ENCODE measurements at places on chromosomes 16 and 17.

DNA sequence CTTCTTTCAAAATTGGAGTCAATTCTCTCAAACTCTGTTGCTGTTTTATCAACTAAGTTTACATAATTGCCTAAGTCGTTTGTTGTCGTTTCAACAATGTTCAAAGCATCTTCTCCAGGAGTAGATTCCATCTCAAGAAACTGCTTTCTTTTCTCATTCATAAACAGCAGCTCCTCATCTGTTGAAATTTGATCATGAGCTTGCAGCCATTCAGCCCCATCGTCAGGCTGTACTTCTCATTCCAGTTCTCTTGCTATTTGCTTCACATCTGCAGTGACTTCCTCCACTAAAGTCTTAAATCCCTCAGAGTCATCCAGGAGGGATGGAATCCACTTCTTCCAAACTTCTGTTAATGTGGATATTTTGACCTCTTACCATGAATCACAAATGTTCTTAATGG lies 230.6 kb downstream of the IRF8 start:
- no peak for DNase-seq

DNA sequence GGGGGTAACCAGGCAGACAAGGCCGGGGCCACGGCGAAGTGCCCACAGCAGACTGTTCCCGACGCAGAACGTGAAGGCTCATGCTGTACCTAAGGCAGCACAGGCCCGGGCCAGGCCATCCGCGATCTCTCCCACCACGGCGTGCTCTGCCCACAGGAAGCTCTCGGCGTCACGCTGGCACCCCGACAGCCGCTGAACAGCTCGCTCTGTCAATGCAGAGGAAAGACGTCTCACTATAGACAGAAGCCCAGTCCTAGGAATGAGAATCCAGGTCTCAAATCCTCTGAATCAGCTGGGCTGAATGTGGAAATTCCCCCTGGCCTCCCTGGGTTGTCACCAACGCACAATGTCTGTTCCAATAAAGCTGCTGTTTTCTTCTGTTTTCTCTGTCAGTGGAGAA lies 21.4 kb downstream of the SERPINF1 start:
- no peak for DNase-seq

GRCh38 chr16:81293909-81294802 lies 20.6 kb upstream of the GAN start:
- no peak for DNase-seq

DNA sequence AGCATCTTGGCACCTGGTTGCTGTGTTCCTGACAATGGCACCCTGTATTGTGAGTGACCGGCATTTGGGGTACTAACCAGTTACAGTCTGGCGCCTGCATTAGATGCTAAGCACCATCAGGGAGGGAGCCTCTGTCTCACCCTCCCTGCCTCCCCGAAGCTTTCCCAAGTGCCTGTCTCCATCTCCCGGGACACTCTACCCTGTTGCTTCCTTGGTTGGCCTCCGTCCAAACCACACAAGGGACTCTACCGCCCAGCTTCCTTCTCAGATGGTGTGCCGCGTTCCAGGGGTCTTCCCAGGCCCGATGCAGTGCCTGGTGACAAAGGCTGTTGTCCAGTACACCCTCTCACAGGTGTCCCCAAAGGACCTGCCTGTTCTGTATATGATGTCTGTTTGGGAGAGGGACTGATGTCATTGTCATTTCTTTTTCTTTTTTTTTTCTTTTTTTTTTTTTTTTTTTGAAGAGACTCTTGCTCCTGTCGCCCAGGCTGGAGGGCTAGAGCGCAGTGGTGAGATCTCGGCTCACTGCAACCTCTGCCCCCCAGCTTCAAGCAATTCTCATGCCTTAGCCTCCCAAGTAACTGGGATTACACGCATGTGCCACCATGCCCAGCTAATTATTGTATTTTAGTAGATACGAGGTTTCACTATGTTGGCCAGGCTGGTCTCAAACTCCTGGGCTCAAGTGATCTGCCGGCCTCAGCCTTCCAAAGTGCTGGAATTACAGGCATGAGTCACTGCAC lies 6.7 kb downstream of the SNN start:
- no peak for DNase-seq

GRCh38 chr17:43860077-43860725 lies 13.2 kb downstream of the CD300LG start:
- DNase-seq = no peak

DNA sequence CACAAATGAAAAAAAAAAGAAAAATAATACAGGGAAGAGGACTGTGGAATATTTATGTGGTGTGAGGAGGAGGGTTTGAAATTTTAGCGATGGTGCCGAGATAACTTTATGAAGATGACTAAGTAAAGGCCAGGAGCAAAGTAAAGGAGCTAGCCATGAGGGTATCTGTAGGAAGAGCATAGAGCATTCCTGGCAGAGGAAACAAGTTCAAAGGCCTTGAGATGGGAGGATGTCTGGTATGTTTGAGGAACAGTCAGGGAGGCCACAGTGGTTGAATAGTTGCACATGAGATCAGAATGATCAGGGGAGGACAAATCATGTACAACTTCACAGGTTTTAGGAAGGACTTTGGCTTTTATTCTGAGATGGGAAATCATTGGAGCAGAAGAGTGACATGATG lies 4.2 kb downstream of the CYB5B start:
- no peak for DNase-seq

DNA sequence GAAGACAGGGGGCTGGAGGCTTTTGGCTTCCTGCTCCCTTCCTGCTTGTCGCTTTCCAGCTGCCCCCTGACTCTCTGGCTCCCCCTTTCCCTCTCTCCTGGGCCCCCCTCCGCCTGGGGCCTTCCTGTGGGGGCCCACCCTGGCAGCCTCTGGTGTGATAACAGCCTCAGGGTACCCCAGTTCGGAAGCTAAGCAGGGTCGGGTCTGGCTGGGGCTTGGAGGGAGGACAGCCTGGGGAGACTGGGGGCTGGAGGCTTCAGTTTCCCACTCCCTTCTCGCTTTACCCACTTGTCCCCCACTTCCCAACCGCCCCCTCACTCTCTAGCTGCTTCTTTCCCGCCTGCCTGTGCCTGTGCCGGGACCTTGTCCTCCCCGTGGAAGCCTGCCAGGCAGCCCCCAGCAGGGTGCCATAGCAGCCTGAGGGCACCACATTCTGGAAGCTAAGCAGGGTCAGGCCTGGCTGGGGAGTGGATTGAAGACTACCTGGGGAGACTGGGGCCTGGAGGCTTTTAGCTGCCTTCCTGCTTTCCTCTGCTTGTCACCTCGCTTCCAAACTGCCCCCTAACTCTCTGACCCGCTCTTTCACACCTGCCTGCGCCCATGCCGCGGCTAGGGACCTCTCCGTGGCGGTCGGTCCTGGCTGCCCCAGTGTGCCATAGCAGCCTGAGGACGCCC lies 2275.5 kb downstream of the TP53TG3F start:
- no peak for DNase-seq

- no peak for DNase-seq
Measured at GRCh38 chr16:62137996-62138395, 101.8 kb upstream of the CDH8 start.

DNA sequence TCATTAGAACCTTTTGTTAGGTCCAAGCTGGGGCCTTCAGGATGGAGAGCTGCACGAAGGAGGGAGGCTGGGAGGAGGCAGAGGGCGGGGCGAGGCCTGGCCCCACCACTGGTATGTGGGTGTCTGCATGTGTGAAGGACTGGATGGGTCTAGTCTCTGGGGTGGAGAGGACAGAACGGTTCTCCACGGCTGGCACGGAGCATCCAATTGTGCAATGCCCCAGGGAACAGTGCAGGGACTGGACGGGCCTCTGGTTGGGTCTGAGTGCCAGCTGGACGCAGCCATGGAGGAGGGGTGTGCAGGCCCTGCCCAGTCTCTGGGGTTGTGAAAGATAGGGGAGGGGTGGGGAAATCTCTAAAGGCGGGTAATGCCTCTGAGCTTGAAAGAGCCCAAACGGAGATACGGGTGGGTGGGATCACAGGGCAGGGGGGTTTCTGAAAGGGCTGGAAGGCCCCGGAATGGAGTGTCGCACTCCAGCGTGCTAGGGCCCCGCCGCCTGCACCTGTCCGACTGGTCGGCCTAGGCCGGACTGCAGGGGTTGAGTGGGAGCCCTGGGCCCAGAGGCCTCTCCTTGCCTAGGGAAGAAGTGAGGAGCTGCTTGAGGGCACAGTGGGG lies 1.6 kb downstream of the PPL start:
- no peak for DNase-seq

Measured in fibroblast of skin of left quadriceps (primary cell).